ENCODE measurements at places on chromosomes 1 and 21. TPM values are rescaled to one million over a fixed set of nuclear protein-coding genes. Genes with fewer than 3 reads are reported as not detected.

DNA sequence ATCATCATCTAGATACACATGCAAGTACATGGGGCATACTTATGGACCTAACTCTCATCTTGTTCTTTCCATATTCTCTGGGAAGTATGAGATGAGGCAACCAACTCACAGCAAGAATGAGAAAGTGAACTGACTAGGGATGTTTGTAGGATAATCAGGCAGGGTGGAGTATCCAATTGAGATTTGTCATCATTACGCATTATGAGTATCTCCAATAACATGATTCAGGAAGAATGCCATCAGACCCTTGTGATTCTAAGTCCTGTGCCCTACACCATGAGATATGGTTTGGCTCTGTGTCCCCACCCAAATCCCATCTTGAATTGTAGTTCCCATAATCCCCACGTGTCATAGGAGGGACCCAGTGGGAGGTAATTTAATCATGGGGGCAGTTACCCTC, 154.0 kb downstream of the SLC30A10 start:
- DNase-seq = no peak
- no peaks in the 10 kb centered on the region for H3K27me3 ChIP-seq
- no peaks in the 10 kb centered on the region for H3K36me3 ChIP-seq
- H3K4me1 ChIP-seq = no peaks in the 10 kb centered on the region
- no peak overlapping the region for H3K4me3 ChIP-seq
- H3K27ac ChIP-seq = no peak overlapping the region

GRCh38 chr1:228798035-228798434, 62.8 kb downstream of the RHOU start:
- H3K4me3 ChIP-seq = no peak overlapping the region
- no peaks in the 10 kb centered on the region for H3K36me3 ChIP-seq
- DNase-seq = no peak
- no peak overlapping the region for H3K27ac ChIP-seq

- peaks cover 25% of the 10 kb centered on the region for H3K4me1 ChIP-seq
- H3K4me3 ChIP-seq = no peak overlapping the region
- no peak overlapping the region for H3K27ac ChIP-seq
- no peaks in the 10 kb centered on the region for H3K36me3 ChIP-seq
Measured at GRCh38 chr1:33234588-33234990, 21.7 kb upstream of the ZNF362 start.

DNA sequence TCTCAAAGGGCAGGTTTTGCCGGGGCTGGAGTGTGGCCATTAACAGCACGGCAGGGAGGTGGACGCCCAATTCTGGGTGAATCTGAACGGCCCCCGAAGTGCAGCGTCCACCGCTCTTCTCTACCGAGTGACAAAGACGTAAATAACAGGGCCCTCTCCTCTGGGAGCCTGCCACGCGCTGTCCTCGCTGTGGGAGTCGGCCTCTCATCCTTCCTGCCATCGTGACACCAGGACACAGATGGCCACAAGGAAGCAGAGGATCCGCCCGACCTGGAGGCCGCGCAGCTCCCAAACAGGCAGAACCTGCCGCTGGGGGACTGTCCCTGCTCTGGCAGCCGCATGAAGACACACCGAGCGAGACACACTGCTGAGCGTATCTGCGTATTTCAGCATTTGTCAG, 12.1 kb upstream of the CDK11B start:
- no peak for DNase-seq
- no peak overlapping the region for H3K4me3 ChIP-seq
- H3K4me1 ChIP-seq = no peaks in the 10 kb centered on the region
- no peak overlapping the region for H3K27ac ChIP-seq
- peaks cover 7% of the 10 kb centered on the region for H3K36me3 ChIP-seq
- H3K27me3 ChIP-seq = no peaks in the 10 kb centered on the region

FBXO2 gene
- total RNA-seq = 0.32 TPM

DNA sequence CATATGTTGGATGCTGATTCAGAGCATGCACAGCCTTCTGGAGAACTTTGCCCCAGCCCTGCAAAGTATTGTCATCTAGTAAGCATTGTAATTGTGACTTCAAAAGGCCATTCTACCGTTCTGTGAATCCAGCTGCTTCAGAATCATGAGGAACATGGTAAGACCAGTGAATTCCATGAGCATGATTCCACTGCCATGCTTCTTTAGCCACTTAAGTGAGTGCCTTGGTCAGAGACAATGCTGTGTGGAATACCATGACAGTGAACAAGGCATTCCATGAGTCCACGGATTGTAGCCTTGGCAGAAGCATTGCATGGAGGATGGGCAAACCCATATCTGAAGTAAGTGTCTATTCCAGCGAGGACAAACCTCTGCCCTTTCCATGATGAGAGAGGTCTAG, 123.7 kb downstream of the S1PR1 start:
- H3K27ac ChIP-seq = no peak overlapping the region
- H3K36me3 ChIP-seq = no peaks in the 10 kb centered on the region
- DNase-seq = no peak
- no peak overlapping the region for H3K4me3 ChIP-seq

DNA sequence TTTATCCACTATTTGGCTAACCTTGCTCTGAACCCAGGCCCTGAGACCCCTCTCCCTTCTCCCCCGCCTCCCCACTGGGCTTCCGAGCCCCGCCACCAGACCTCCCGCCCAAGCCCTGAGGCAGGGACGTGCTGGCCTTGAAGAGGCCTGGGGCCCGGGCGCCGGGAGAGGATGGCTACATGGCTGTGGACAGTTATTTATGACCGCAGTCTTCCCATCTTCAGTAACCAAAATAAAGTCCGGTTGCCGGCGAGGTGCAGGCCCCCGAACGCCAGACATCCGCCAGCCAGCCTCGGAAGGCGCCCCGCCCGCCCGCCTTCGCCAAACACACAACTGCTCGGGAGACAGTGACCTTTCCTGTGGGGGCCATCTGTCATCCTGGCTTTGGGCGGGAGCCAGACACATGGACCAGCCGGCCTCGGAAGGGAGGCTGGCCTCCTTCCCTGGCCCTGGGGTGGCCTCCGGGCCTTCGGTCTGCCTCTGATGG, 69.0 kb downstream of the DHRS3 start:
- DNase-seq = no peak
- H3K4me3 ChIP-seq = no peak overlapping the region
- H3K36me3 ChIP-seq = no peaks in the 10 kb centered on the region
- H3K27me3 ChIP-seq = no peaks in the 10 kb centered on the region

- no peaks in the 10 kb centered on the region for H3K36me3 ChIP-seq
- no peak overlapping the region for H3K27ac ChIP-seq
- no peak overlapping the region for H3K4me3 ChIP-seq
- no peaks in the 10 kb centered on the region for H3K4me1 ChIP-seq
- H3K27me3 ChIP-seq = no peaks in the 10 kb centered on the region
Measured at GRCh38 chr1:86951430-86951829, 37.0 kb downstream of the HS2ST1 start.

- H3K36me3 ChIP-seq = no peaks in the 10 kb centered on the region
- H3K4me1 ChIP-seq = no peaks in the 10 kb centered on the region
- H3K4me3 ChIP-seq = no peak overlapping the region
- H3K27me3 ChIP-seq = no peaks in the 10 kb centered on the region
Measured at GRCh38 chr1:118948846-118949245, 39.3 kb downstream of the TBX15 start.

DNA sequence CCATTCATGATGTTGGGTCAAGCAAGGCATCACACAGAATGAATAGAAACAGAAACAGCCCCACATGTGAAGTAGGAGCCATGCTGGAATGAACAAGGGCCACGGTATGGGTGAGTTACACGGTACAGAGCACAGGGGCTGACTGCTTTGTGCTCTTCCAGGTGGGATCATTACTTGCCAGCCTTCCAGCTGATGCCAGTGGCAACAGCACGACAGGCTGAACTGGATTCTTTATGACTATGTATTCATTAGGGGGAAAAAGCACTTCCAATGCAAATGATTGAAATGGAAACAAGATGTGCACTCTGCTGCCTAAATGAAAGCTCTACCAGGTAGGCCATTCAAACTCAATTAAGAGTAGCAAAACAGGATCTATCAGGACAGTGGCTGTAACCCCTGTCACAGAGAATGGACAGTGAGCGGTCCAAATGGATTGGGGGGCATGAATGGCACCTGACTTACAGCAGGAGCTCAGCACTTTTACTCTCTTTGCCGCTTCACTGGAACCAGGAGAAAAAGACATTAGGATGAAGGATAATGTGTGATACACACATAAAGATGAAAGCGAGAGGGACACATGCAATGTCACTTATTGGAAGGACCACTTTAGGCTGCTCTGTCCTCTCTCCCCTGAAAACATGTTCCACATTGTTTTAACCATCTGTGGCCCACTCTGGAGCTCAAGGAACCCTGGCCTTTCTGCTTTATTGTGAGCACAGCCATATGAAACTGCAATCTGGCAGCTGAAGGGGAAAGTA, 23.4 kb upstream of the IRF2BP2 start:
- no peaks in the 10 kb centered on the region for H3K4me1 ChIP-seq
- no peak overlapping the region for H3K27ac ChIP-seq
- no peaks in the 10 kb centered on the region for H3K36me3 ChIP-seq
- no peaks in the 10 kb centered on the region for H3K27me3 ChIP-seq
- DNase-seq = no peak

DNA sequence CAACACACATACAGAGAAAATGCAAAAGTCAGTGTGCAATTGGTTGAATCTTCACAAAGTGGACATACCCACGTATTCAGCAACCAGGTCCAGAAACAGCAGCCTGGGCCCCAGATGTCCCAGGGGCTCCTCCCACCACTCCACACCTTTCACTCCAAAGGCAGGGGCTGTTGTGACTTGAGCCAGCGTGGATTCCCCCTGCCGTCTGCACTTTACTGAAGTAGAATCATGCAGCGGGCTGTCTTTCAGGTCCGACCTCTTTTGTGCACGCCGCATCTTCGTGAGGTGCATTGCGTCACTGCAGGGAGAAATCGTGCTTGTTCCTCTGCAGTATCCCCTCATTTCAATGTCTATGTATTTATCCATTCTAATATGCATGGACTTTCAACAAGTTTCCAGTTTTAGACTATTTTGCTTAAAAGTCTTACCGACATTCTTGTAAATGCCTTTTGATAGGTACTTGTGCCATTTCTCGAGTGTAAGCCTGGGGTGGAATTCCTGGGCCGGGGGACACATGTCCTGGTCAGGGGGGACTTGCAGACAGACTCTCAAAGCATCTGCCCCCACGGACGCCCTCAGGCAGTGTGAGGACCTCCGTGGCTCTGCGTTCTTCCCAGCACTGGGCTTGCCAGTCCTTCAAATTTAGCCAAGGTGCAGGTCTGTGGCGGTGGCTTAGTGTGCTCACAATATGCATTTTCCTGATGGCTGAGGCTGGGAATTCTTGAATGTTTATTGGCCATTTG, 29.3 kb upstream of the ACTRT2 start:
- no peaks in the 10 kb centered on the region for H3K27me3 ChIP-seq
- no peaks in the 10 kb centered on the region for H3K4me1 ChIP-seq
- no peak overlapping the region for H3K4me3 ChIP-seq
- no peaks in the 10 kb centered on the region for H3K36me3 ChIP-seq
- DNase-seq = no peak

GRCh38 chr1:178379807-178380206, 117.0 kb downstream of the CLEC20A start:
- no peaks in the 10 kb centered on the region for H3K27me3 ChIP-seq
- no peaks in the 10 kb centered on the region for H3K36me3 ChIP-seq
- no peak overlapping the region for H3K27ac ChIP-seq

GRCh38 chr1:105909811-105910210, 1146.7 kb upstream of the PRMT6 start:
- no peaks in the 10 kb centered on the region for H3K36me3 ChIP-seq
- no peak overlapping the region for H3K27ac ChIP-seq
- no peaks in the 10 kb centered on the region for H3K4me1 ChIP-seq
- no peak overlapping the region for H3K4me3 ChIP-seq

- H3K27me3 ChIP-seq = no peaks in the 10 kb centered on the region
- H3K4me1 ChIP-seq = no peaks in the 10 kb centered on the region
- no peak overlapping the region for H3K4me3 ChIP-seq
- no peak for DNase-seq
- no peak overlapping the region for H3K27ac ChIP-seq
- peaks cover 2% of the 10 kb centered on the region for H3K36me3 ChIP-seq
Measured at GRCh38 chr1:11158720-11159321, 30.3 kb upstream of the ANGPTL7 start.

DNA sequence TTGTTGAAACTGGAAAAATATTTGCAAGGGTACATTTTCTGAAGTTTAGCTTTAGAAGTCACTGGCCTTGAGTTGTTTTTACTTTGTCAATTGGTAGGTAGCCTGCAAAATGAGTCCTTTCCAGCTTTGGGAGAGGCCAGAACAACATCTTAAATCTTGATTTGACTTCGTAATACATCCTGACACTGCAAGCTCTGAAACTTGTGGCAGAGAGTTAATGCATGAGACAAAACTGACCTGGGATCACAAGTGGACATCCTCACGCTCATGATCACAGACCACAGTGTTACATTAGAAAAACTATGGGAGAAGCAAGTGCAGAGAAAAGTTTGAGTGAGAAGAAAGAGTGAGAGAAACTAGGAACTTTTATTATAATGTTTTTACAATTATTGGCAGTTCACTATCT, 550.9 kb downstream of the USP25 start:
- no peak overlapping the region for H3K4me3 ChIP-seq
- H3K36me3 ChIP-seq = no peaks in the 10 kb centered on the region
- no peaks in the 10 kb centered on the region for H3K4me1 ChIP-seq
- H3K27me3 ChIP-seq = no peaks in the 10 kb centered on the region
- no peak for DNase-seq
- H3K27ac ChIP-seq = no peak overlapping the region

DNA sequence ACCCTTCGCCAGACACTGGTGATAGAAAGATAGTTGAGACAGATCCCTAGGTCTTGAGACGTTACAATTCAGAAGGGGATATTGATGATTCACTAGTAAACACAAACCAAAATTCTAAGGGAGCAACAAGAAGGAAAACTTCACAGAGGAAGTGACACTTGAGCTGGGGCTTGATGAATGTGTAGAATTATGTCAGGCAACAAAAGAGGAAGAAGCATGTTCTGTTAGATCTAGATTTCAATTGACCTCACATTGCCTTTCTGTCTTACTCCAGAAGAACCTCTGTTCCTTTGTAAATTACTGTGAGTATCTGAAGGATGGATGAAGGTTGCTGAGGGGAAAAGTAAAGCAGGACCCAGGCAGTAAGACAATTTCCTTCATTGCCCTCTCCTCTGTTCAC, 328.2 kb downstream of the KCTD3 start:
- no peak for DNase-seq
- H3K4me1 ChIP-seq = no peaks in the 10 kb centered on the region
- H3K36me3 ChIP-seq = no peaks in the 10 kb centered on the region

DNA sequence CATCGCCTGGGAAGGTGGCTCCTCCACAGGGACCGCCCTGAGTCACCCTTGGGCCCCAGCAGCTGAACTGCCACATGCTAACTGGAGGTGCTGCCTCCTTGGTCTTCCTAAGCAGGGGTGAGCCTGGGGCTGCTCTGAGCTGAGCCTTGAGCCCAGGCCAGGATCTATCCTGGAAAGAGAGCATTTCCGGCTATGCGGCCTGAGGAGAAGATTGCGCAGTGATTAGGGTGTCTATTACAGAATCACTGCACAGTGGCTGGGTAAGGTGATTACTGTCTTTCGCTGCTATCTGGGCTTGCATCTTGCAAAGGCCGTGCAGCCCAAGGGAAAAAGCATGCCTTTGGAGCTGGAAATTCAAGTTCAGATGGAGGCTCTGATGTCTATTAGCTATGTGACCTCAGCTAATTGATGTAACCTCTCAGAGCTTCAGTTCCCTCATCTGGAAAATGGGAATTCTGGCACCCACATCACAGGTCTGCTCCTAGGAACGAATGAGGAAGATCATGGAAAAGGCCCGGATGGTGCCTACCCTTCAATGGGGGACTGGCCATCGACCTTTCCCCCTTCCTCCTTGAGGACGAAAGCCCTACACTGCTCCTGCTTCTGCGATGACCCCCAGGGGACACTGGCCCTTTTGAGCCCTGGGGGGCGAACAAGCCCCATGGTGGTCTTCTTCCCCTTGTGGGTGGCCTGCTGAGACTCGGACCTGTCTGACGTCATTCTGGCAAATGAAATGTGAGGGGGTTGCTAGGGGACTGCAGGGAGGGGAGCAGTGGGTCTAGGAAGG, 38.0 kb downstream of the GPR161 start:
- no peaks in the 10 kb centered on the region for H3K36me3 ChIP-seq
- H3K27ac ChIP-seq = no peak overlapping the region
- DNase-seq = no peak
- H3K4me1 ChIP-seq = no peaks in the 10 kb centered on the region
- no peak overlapping the region for H3K4me3 ChIP-seq
- no peaks in the 10 kb centered on the region for H3K27me3 ChIP-seq
